Prostate gland (tissue), 2 donors: ENCODE measurements at places on chromosomes 11 and 22.

DNA sequence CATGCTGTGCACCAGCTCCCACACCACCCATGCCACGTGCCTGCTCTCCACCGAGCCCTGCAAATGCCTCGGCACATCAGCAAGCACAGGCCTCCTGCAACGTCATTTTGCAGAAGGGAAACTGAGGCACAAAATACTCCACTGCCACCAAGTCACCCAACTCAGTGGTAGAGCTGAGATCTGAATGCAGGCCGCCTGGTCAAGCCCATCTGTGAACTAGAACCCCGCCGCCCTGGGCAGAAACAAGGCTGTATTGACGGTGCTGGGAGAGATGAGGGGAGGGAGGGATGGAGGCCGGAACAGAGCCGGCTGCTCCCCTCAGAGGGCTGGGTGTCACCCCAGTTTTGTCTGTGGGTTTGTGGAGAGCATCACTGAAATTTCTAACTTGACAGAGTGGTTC, 81.4 kb downstream of the CDKN1C start:
- DNase-seq: no peak

DNA sequence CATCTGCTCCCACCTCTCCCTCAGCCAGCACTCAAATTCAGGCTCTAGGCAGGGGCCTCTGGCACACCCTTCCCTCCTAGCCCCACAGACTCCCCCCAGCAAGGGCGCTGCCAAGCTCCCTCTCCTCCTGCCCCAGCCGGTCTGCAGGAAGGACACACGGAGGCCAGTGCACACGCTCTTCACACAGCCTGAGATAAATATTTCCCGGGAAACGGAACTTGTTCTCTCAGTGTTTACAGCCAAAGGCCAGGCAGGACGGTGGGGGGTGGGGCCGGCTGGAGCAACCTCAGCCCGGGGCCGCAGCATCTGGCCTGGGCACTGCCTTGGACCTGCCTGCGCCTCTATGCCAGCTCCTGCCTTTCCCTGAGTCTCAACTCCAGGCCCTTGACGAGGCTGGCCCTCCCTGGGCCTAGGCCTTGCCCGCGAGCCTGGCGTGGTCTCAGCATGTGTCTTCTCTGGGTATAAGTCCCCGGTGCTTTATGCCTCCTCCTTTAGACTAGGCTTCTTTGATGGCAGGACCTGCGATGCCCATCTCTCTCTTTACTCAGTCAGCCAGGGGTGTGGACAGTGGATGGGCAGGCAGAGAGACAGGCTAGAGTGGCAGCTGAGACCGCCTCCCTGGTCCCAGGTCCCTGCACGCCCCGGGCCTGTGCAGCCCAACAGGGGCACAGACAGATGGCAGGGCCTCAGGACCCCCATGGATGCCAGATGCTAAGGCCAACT, 48.4 kb downstream of the PDE2A start:
- DNase-seq: peak; percentile 45

- DNase-seq: no peak
These were observed 47.1 kb downstream of the PLEKHA7 start for GRCh38 chr11:16966930-16967671.

GRCh38 chr22:19046719-19047609, 75.2 kb downstream of the DGCR2 start:
- no peak for DNase-seq

DNA sequence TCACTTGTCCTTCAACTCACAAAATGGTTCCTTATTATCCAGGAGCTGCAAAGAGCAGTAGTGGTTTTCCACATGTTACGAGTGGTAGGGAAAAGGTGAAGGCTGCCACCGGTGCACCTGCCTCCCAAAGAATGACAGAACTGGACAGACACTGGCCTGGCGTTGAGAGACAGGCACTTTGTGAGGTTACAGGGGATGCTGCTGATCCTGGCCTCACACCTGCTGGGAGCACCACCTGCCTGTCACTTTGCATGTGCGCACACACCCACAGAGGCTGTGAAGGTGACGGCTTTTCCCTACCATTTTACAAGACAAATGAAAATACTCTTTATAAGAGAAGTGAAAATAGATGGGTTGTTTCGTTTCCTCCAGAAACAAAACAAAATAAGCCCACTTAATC, 175.3 kb upstream of the B3GAT1 start:
- no peak for DNase-seq

DNA sequence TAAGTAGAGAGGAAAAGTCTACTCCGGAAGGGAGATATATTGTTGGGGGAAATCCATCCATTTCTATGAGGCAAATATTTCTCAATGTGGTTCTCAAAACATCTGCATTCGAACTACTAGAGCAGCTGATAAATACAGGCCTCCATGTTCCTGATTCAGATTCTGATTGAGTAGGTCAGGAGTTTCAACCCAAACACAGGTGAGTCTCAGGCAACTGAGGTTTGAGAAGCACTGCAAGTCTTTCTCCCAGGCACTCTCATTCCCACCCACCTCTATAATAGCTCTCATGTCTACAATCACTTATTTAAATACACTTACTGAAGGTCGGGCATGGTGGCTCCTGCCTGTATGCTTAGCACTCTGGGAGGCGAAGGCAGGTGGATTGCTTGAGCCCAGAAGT, 14.7 kb upstream of the ASPHD2 start:
- DNase-seq: no peak

GRCh38 chr22:45631140-45631840, 40.3 kb upstream of the ATXN10 start:
- DNase-seq: no peak

- DNase-seq: peak; percentile 32
These were observed 2.1 kb upstream of the GSTP1 start for GRCh38 chr11:67581469-67581868.

GRCh38 chr11:18080451-18080850, 25.4 kb downstream of the SAAL1 start:
- no peak for DNase-seq

GRCh38 chr11:73520353-73521061, 77.4 kb downstream of the FAM168A start:
- no peak for DNase-seq

- DNase-seq: no peak
These were observed 22.4 kb upstream of the GNB1L start for GRCh38 chr22:19876941-19877625.

DNA sequence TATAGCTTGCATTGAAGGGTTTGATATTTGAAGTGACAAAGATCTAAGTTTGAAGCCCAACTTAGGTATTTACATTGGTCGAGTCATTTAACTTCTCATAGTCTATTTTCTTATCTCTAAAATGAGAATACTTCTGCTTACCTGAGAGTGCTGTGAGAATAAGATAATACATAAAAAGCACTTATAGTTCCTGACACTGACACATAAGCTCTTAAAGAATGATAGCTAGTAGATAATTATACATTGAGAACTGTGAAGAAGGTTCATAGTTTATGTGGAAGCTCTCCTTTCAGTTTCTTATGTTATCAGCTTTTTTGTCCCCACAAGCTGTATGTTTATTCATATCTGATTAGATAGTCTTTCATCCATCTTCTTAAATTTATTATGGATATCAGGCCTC, 4.8 kb downstream of the PPME1 start:
- DNase-seq: no peak

- no peak for DNase-seq
These were observed 12.6 kb upstream of the MRPL23 start for GRCh38 chr11:1934335-1935155.

GRCh38 chr11:131278472-131278871, 91.9 kb upstream of the NTM start:
- DNase-seq: no peak

DNA sequence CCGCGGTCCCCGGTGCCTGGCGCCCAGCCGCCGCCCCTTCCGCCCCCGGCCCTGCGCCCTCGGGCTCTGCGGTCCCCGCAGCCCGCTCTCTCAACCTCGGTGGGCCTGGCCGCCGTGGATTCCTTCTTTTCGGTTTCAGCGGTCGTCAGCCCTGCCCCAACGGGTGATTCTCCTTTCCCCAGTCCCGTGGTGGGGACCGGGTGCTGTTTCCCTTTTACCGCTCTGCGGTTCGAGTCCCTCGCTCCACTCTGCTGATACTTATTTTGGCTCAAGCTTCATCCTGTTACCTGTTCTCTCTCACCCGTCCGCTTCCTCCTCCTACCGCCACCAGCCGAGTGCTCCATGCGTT, 494 bp downstream of the ZDHHC5 start:
- peak; percentile 21 for DNase-seq

DNA sequence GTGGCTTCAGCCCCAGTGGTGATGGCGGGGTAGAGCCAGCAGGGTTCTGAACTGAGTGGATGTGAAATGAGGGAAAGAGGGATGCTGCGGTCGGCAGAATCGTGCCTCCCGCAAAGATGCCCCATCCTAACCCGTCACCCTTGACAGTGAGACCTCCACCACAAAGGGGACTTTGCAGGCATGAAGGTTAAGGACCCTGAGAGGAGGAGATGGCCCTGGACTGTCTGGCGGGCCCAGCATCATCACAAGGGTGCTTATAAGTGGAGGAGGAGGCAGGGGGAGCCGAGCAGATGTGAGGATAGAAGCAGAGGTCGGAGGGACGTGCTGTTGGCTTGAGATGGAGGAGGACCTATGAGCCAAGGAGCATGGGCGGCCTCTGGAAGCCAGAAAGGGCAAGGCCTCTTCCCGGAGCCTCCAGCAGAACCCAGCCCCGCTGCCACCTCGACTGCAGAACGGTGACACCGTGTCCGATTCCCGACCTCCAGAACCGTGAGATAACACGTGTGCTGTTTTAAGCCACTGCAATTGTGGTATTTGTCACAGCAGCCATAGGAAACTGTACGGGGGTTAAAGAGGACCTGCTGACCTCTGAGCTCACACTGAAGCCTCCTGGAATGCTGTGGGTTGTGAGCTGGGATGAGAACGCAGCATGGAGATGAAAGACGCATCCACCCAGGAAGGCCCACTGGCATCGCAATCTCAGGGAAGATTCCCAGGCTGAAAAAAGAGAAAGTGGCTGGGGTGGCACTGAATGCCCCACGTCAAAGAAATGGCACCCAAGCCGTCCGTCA, 10.9 kb downstream of the LINC01488 start:
- no peak for DNase-seq

DNA sequence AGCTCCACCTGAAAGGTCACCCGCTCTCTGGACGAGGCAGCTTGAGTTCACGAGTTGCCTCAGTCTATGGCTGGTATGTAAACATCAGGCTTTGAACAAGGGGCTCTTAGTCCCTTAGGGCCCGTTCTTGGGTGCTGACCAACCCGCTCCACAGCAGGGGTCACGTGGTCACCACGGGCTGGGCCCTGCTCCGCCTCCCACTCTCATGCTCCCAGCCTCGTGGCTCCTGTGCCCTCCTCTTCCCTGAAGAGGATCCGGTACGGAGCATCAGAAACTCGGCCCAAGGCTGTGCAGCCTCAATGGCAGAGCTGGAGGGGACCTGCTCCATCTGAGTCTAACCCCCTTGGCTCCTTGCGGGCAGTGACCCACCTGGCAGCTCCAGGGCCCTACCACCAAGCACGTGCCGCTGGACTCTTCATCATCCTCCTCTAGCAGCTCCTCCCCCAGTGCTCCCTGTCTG, 54.2 kb upstream of the TTLL12 start:
- DNase-seq: no peak

GRCh38 chr11:88357323-88358039, 19.9 kb upstream of the CTSC start:
- no peak for DNase-seq

GRCh38 chr22:44351685-44352377, 39.1 kb upstream of the SHISAL1 start:
- peak; percentile 14 for DNase-seq

DNA sequence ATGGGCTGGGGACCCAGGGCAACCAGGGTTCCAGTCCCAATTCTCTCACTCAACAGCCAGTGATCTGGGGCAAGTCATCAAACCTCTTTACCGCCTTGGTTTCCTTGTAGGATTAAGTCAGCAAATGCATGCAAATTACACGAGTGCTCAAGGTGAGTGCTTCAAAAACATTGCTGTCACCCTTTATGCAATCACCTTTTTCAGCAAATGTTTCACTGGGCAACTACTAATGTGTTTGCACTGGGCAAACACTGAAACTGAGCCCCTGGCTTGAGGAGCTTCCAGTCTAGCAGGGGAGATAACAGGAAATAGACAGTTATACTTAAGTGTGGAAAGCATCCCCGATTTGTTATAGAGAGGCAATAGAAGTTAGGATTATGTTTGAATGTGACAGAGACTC, 37.7 kb upstream of the DMC1 start:
- DNase-seq: no peak

- peak; percentile 62 for DNase-seq
These were observed 30.2 kb upstream of the APOBEC3A start for GRCh38 chr22:38927033-38927781.

DNA sequence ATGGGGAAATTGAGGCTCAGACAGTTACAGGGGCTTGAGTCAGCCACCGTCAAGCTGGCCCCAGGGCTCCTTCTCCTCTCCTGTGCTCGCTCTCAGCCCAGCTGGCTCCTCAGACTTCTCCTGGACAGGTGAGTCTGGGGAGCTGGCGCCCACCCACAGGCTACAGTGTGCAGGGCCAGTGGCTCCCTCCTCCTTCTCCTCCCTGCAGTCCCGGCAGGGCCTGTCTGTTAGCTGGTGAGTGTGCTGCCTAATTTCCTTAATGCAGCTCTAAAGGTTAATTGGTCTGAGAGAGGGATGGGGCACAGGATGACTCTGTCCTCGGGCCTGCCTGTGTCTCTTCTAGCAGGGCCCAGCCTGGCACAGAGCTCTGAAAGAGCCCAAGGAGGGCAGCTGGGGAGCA, 31.7 kb downstream of the LMO1 start:
- no peak for DNase-seq

GRCh38 chr22:45239681-45240051, 1.0 kb downstream of the KIAA0930 start:
- DNase-seq: no peak

- DNase-seq: no peak
These were observed 14.0 kb downstream of the LAYN start for GRCh38 chr11:111554532-111554931.

DNA sequence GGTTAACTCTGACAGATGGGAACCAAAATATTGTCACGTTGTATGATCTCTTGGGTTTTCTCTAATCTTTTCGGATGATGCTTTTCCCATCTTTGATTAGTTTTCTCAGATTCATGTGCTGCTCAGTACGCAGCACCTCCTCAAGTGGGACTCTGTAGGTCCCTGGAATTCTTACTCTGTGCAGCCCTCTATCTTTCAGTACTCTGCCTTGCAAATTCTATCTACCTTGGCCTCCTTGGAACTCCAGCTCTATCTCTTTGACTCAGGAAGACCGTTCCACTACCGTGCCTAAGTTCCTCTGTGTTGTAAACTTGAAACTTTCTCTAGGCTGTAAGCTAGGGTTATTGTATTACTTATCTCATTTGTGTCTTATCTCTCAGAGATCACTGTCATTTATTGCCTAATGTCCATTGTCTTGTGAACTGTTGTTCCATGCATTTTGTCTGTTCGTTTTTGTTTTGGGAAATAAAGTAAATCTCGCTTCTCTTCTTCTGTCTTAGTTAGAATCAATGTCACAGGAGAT, 20.1 kb upstream of the CHORDC1 start:
- no peak for DNase-seq

- DNase-seq: no peak
These were observed 44.4 kb upstream of the CLDN5 start for GRCh38 chr22:19568337-19569275.

GRCh38 chr22:31276426-31277167, 15.7 kb downstream of the PIK3IP1 start:
- no peak for DNase-seq

DNA sequence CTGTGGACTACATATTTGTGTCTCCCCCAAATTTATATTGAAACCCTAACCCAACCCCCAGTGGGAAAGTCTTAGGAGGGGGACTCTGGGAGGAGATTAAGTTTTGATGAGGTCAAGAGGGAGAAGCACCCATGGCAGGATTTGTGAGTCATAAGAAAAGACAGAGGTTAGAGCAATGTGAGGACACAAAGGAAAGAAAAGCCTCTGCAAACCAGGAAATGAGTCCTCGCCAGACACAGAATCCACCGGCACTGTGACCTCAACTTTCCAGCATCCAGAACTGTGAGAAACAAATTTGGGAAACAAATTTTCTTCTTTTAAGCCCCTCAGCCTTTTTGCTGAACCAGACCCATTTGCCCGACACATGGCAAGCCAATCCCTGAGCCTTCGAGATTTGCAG, 397.0 kb downstream of the NTM start:
- DNase-seq: no peak
